GM04504 (cell line): ENCODE measurements at places on chromosomes 1 and 21.
A peak's percentile ranks its signal among the peaks of the same experiment; 100 is the strongest.

DNA sequence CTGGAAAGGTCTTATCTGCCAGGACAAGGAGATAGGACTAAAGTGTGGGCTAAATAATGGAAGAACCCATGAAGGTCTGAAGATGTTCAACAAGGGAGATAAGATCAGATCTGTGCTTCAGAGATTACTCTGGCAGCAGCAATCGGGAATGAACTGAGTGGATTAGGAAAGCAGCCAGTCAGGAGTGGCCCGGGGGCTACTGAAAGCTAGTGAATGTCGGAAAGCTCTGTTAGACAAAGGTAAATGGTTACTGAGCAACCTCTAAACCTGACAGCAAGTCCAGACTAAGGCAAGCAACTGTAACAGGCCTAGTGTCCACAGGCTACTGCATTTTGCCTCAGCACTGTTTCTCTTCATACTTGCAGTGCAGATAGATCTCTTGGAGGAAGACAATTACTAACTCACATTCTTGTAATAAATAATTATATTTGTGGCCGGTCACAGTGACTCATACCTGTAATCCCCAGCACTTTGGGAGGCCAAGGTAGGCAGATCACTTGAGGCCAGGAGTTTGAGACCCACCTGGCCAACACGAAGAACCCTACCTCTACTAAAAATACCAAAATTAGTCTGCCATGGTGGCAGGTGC lies 12.5 kb downstream of the IQGAP3 start:
- DNase-seq: no peak

- DNase-seq: peak; percentile 39
These were observed 63.3 kb downstream of the FGGY start for GRCh38 chr1:59360170-59360569.

- DNase-seq: no peak
These were observed 2.1 kb downstream of the PRDM15 start for GRCh38 chr21:41876928-41877652.

DNA sequence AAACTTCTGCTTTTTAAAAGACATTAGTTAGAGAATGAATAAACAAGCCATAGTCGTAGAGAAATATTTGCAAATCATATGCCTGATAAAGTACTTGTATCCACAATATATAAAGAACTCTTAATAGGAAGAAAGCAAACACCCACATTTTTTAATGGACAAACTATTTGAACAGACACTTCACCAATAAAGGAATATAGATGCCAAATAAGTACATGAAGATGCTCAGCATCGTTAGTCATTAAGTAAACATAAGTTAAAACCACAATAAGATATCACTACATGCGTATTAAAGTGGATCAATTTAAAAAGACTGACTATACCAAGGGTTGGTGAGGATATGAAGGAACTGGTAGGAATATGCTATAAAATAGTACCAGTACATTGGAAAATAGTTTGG lies 142.3 kb upstream of the ZC3H11B start:
- DNase-seq: no peak

DNA sequence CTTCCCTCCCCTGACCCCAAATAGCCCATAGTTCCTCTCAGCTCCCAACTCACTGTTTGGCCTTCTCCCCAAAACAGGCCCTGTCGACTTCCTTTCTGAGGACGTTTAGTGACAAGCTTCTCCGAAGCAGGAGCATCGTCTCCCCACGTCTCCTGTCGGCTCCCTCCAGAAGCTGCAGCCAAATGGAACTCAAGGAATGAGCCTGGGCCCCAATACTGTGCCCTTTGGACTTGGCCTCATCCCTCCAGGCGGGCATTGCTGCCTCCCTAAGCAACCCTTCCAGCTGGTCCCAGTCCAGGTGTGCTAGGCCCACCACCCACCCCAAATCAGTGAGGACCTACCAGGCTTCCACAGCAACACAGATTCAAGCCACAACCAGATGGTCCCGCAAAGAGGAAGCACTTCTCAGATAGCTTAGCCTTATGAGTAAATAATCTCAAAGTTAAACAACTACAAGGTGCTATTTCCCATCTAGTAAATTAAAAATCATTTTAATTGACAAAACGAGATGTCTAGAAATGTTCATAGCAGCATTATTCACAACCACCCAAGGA lies 33.0 kb downstream of the ACOT7 start:
- DNase-seq: no peak

- no peak for DNase-seq
These were observed 59.7 kb upstream of the CD34 start for GRCh38 chr1:207970329-207971233.
